Fibroblast of the aortic adventitia (primary cell): ENCODE measurements at places on chromosomes 6 and 20. TPM values are rescaled to one million over a fixed set of nuclear protein-coding genes. Genes with fewer than 3 reads are reported as not detected.

TFB1M gene
- total RNA-seq, result 20.0 and 22.6 TPM in 2 replicates

NFS1 gene
- 5.3 and 19.9 TPM in 2 replicates for total RNA-seq

DUSP15 gene
- 9.9 TPM in 1 of 2 replicates, not detected in the other for total RNA-seq

DNA sequence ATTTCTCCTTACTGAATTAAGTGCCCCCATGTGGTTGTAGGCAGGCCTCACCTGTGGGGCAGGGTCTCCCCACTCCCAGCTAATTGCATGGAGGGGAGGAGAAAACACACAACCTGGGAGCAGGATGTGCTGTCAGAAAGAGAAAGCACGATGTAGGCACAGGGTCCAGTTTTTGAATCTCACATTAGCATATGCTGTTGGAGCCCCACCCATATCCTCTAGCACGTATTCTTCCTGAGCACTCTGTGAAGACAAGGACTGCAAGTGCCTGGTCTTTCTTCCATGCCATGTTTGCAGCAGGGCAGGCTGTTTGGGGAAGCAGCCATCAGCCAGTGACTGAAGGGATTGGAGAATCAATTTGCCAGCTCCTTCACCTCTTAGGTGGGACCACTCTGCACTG is 108.2 kb downstream of the CFAP61 start:
- no peak for DNase-seq
